ENCODE measurements at places on chromosomes 13 and 19.

DNA sequence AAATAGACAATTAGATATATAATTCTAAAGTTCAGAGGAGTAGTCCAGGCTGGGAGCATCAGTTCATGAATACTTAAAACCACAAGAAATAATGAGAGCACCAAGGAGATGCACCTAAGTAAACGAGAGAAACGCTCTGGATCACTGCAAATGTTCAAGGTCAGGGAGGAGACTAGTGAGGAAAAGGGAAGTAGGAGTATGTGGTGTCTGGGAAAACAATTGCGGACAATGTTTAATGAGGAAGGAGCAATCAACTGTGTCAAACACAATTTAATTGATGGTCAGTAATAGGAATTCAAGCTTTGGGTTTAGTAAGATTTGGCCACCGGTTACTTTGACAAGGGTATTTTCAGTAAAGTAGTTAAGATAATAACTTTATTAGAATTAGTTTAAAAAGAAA is 652.2 kb downstream of the DACH1 start:
- DNase-seq, result no peak

DNA sequence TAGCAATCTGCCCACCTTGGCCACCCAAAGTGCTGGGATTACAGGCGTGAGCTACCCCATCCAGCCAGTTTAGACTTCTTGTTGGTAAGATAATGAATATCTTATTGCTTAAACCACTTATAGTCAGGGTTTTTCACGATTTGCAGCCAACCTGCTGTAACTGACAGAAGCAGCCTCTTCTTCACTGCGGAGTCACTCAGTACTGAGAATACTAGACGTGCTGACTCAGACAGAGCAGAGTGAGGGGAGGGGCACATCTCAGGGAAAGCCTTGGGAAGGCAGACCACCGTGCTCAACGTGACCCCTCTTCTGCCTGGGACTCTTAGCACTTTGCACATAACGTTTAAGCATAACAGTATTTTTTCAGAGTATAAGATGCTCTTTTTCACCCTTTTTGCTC is 74.3 kb upstream of the ARHGEF7 start:
- DNase-seq, result no peak

DNA sequence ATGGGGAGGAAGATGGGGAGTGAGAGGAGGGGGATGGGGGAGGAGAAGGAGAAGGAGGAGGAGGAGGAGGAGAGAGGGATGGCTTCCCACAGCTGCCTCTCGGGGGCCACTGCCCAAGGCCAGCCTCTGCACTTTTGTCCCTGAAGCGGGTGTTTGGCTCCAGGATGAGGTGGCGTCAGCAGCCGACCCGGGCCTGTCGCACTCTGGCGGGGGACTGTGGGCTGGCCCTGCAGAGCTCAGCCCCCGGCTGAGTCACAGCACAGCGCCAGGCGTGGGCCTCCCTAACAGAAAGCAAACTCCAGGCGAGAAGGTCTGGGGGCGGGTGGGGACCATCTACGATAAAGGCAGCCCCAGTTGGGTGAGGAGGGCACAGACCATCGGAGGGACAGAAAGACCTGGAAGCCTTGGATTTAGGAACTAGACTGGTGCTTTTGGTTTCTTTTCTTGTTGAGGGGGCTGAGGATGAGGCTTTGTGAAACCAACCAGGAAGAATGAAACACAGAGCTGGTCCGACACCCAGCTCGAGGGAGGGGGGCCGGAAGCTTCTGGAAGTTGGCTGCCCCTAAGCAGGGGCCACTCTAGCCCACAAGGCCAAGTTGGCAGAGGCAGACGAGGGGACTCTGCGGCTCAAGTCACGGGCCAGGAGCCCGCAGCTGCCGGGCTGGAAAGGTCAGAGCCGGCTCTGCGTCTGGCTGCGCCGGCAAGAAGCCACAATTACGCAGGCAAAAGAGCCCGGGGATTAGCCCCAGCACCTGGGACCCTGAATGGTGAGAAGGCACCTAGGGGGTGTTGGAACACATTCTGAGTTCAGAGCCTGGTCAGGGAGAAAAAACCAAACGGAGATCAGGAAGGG is 18.2 kb downstream of the LSM4 start:
- DNase-seq, result peak; percentile 89

DNA sequence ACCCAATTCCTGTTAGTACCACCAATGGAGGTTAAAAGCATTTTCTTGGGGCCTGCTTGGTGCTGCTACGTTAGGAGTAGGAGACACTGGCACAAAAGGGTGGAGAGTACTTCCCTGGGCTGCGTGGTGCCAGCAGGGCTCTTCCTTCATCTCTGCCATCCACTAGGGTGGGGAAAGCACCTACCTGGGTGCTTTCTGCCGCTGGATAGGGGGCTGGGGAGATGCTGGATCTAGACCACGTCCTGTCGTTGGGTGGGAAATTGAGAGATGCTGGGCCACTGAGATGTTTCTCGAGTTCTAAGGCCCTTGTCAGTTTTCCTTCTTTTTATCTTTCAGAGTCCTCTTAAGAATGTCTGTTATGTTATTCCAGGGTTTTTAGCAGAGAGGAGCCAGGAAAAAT is 6.7 kb upstream of the FCGBP start:
- peak; percentile 16 for DNase-seq

DNA sequence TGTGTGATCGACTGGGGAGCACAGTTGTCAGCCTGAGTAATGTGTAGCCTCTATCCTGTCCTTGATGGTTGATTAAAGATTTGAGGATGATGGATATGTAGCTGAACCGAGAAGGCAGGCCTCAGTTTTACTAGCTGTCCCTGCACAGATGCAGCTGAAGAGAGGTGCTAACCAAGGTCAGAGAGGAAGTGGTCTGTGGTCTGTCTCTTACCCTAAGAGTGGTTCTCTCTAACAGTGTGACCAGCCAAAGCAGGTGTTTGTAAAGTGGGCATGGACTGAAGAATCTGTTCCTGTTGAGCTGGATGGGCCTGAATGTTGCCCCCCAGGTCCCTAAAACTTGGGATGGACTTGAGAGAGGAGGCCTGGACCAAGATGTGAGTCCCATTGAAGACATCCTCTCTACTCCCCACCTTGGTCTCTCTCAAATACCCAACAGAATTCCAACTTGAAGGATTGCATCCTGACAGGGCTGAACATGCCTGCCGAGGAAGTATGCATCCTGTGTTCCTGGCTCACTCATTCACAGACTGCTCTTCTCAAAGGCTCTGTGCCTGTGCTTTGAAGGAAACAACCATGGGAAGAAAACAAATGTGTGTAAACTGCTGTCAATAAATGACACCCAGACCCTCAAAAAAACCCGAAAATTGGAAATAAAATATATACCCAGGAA is 223.8 kb downstream of the MAB21L1 start:
- no peak for DNase-seq

- no peak for DNase-seq
Measured at GRCh38 chr19:5407356-5407755, 47.9 kb upstream of the ZNRF4 start.
